Activated CD4-positive, alpha-beta T cell treated with anti-CD3 and anti-CD28 coated beads, Interleukin-2, amount 50 U/mL, for 24 hours (primary cell): ENCODE measurements at places on chromosomes 4 and X.

DNA sequence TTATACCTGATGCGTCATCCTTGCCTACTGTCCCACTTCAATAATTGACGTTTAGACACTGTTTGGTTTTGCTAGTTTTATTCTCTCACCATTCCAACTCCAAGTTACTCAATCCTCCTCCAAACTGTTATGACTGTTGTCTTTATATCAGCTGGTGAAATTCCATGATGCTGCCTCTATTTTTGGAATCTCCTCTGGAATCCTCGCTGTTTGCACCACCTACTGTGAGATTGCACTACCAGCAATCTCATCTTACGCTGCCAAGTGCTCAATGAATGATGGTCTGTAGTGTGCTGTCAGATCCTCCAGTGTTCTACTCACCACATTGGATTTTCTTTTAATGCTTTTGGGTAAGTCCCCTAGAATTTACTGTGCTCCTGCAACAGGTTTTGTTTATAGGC, 13.2 kb upstream of the PCDH18 start:
- no peak for DNase-seq

- DNase-seq = peak; percentile 42
Observed at GRCh38 chr4:108512615-108513505, 107.5 kb upstream of the RPL34 start.

- no peak for DNase-seq
Observed at GRCh38 chr4:41611881-41612871, 74.2 kb downstream of the LIMCH1 start.

DNA sequence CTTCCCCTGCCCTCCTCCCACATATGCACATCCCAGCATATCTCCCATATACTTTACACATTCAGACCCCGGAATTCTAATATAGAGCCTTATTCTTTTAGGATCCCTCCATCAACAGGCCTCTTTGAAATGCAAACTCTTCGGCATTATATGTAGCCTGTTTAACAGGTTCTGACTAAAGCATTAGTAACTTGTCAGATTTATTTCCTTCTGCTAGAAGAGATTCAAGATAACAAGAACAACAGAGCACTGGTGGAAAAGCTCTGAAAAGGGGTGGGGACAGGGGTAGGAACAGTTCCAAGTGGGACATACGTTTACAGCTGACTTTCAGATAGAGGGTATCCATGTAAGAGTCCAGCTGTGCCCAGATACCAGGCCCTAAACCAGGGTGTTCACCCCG, 31.7 kb upstream of the PRPS1 start:
- no peak for DNase-seq

DNA sequence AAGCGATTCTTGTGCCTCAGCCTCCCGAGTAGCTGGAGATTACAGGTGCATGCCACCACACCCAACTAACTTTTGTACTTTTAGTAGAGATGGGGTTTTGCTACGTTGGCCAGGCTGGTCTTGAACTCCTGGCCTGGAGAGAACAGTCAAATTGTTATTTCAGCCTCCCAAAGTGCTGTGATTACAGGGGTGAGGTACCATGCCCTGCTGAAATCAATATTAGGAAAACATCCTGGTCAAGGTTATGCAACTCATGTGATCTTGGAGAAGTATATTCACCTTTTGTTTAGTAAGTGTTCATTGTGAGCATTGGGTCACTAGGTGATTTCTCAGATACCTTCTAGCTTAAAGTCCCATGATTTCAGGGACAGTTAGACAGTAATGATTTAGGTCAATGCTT, 167.8 kb downstream of the AASDH start:
- no peak for DNase-seq

GRCh38 chr4:9703391-9703790, 78.0 kb upstream of the DRD5 start:
- DNase-seq = peak; percentile 38

DNA sequence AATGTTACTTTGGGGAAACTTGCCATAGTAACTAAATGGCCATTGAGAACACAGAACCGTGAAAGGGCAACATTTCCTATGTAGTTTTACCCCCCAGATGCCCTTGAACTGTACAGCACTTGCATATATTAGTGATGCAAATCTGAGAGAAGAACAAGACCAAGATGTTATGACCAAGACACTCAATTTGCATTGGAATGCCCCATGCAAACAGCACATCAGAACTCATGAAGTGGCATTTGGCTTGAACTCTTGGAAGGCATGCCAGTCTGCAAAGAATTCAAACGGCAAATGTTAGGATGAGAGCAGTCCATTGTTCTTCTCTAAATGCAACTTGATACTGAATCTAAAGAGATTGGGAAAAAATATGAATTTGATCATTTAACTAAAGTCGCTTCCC, 139.4 kb upstream of the CXorf66 start:
- no peak for DNase-seq

DNA sequence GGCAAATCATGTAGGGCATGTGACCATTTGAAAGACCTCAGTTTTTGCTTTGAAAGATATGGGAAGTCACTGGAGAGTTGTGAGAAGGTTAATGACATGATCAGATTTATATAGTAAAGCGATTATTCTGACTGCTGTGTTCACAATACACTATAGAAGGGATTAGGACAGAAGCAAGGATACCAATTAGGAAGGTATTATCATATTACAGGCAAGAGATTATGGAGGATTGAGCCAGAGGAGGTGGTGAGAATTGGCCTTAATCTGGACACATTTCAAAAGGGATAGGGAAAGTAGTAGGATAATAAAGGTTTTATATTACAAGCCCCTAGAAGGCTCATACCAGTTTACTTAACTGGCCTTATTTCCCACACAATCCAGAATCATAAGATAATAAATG, 124.9 kb upstream of the POF1B start:
- no peak for DNase-seq
